CD4-positive, alpha-beta T cell treated with Interferon alpha-2 for 1 hour (primary cell): ENCODE measurements at places on chromosomes 13 and 19.

DNA sequence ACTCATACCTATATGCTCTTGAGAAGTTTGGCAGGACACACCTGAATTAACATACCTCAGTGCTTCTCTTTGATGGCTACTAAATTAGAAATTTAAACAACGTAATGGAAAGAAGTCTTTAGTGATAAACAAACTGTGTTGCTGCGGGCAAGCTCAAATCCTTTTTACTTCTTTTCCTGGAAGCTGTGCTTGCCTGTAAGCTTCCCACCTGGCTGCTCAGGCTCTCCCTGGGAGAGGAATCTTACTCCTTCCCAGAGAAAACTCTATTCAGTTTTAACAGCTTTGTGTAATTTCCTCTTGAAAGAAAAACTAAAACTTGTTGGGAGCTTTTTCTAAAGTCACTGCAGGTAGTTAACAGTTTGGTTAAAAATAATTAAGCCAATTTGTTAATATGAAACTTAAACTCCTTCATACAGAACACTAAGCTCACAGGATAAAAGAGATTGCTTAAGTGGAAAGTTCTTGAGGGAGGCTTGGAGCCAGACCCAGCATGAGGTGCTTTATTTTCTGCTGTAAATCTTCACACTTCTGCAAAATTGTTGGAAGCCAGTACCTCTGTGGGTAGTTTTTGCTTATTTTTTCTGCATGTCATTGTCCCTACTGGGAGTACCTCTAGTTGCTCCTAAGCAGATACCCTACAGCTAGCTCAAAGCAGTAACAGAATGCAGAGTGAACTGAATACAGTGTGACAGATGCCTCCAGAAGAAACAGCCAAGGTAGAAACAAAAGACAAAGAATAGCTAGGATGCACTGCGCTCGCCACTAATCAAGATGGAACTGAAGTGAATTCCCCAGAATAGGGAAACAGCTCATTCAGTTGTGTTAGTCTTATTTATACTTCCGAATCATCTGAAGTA, 1253.0 kb downstream of the PCDH17 start:
- no peak for DNase-seq

- no peak for DNase-seq
These were observed 75.2 kb downstream of the KL start for GRCh38 chr13:33091415-33091774.

GRCh38 chr13:43200307-43200706, 176.9 kb downstream of the DNAJC15 start:
- DNase-seq = no peak

DNA sequence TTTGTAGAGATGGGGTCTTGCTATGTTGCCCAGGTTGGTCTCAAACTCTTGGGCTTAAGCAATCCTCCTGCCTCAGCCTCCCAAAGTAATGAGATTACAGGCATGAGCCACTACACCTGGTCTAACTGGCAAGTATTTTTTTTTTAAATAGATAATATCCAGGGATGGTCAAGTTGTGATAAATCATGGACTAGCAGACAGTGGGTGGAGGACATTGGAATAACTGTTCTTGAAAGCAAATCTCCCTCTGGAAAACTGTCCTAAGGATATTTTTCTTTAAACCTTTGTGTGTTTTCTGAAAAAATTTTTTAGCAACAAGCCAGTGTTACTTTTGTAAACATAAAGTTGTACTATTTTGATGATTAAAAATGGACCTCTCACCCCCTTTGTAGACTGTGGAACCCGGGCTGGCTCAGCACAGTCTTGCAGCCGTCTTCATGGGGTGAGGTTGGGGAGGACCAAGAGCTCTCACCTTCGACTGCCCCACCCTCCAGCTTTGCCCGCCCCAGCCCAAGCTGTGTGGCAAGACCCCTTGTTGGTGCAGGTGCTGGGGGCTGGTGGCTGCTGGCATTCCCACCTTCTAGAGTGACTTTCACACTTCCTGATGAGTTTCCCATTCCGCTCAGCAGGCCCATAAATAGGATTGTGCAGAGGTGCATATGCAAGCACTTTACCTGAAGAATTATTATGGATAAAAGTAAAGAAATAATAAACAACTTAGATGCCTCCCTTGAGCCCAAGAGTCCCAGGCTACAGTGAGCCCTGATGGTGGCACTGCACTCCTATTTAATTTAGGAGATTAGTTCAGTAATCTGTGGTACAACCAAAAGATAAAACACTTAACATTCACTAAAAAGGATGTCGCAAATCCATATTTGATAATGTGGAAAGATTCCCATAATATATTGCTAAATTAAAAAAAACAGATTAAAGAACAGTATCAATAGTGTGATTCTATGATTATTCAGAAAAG, 107.3 kb downstream of the GADD45B start:
- DNase-seq = no peak

DNA sequence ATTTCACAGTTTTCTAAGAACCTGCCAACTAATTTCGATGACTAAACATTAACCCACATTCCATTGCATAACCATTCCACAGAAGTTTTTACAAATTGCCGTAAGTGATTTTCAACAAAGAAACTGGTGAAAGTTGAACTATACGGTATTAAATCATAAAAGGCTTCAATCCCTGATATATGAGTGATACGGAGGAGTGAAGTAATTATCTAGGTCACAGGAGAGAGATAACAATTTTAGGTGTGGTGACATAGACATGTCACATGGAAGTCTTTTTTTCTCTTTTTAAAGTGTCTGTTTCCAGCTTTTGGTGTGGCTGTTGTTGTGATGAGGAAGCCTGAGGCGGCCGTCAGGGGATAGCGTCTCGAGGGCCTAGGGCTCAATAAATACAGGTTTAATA, 29.4 kb downstream of the TBC1D4 start:
- no peak for DNase-seq

- DNase-seq = peak; percentile 41
These were observed 4.7 kb downstream of the ALOX5AP start for GRCh38 chr13:30739761-30740642.

- peak; percentile 68 for DNase-seq
These were observed 2.3 kb upstream of the STRN4 start for GRCh38 chr19:46748325-46749109.

- DNase-seq = no peak
These were observed 686 bp upstream of the RNF126 start for GRCh38 chr19:663682-664117.

GRCh38 chr19:9956956-9957355, 20.6 kb upstream of the OLFM2 start:
- no peak for DNase-seq

- DNase-seq = no peak
These were observed 6.8 kb downstream of the F2RL3 start for GRCh38 chr19:16895467-16896145.

DNA sequence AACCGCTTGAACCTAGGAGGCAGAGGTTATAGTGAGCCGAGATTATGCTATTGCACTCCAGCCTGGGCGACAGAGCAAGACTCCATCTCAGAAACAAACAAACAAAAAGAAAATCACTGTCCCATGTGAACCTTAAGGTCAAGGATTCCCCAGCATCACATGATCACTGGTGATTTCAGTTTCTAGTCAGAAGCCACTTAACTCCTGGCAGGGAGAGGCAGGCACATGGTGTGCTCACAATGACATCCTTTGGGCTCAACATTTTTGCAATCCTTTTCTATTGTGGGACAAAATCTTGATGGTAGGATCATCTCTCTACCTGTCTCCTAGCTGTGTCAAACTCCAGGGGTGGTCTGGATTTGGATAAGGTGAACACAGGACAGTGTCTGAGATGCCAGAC, 12.1 kb downstream of the AKAP8 start:
- DNase-seq = no peak

- DNase-seq = no peak
These were observed 120.5 kb upstream of the SPACA7 start for GRCh38 chr13:112255550-112256120.

- DNase-seq = no peak
These were observed 281.3 kb downstream of the KLF5 start for GRCh38 chr13:73340069-73340468.

GRCh38 chr13:55245005-55245644, 1895.6 kb upstream of the PRR20A start:
- no peak for DNase-seq

DNA sequence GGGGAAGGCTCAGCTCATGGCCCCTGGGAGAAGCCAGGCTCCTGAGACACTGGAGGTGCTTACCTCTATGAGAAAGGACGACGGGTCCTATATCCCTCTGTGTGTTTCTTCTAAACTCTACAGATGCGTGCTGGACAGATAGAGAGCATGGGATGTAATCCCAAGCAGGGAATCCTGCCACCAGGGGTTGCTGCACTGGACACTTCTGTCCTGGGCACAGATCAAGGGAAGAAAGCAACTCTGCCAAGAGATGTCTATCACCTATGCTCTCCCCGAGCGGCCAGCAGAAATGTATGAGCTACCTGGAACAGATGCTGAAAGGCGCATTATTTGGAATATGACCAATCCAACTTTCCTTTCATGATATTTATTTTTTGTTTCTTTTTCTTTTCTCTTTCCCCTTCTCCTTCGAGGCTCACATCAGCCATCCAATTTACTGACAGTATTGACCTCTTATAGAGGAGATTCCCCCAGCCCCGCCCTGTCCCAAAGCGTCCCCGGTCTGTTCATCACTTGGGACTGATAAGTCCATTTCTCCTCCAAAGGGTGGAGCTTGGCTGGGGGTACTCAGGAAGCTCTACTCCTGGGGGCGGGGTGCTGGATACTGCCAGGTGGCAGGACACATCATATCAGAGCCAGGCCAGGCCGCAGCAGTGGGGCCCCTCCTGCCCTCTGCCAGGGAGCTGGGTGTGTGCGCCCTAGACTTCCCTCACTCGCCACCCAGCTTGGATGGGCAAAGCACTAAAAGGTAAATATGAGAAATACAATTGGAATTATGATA, 34.2 kb downstream of the TSHZ3 start:
- no peak for DNase-seq

- DNase-seq = no peak
These were observed 53.2 kb upstream of the GAS6 start for GRCh38 chr13:113917096-113917495.

DNA sequence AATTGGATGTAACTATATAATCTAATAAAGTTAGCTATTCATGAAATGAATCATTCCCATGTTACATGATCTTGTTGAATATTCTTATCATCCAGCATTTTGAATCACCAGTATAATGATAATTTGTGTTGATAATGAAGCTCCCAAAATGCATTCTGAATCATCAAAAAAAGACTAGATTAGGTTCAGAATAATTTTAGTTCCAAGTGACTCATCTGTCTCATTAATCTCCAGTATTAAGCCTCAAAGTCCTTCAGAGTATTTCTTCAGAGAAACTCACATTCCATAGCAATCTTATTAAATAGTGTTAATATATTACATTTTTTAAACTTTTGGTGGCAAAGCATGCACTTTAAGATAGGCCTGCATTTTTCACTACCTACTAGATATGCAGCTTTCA, 207.5 kb downstream of the SLITRK5 start:
- DNase-seq = no peak

DNA sequence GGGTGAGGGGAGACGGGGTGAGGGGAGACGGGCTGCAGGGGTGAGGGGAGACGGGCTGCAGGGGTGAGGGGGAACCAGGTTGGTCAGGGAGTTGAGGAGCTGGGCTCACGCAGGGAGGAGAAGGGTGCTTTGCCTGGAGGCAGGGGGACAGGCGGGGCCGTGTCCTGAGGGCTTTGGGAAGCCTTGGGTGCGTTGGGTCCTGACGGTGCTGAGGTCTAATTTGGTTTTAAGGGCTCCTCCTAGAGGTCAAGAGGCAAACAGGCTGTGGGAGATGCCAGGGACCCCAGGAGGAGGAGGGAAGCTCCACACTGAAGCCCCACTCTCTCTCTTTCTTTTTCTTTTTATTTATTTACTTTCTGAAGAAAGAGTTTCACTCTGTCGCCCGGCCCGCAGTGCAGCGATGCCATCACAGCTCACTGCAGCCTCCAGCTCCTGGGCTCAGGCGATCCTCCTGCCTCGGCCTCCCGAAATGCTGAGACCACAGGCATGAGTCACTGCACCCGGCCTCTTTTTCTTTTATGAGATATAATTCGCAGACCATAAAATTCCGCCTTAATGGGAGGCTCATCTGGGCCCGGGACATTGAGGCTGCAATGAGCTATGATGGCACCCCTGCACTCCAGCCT, 9.3 kb upstream of the MISP start:
- DNase-seq = no peak

DNA sequence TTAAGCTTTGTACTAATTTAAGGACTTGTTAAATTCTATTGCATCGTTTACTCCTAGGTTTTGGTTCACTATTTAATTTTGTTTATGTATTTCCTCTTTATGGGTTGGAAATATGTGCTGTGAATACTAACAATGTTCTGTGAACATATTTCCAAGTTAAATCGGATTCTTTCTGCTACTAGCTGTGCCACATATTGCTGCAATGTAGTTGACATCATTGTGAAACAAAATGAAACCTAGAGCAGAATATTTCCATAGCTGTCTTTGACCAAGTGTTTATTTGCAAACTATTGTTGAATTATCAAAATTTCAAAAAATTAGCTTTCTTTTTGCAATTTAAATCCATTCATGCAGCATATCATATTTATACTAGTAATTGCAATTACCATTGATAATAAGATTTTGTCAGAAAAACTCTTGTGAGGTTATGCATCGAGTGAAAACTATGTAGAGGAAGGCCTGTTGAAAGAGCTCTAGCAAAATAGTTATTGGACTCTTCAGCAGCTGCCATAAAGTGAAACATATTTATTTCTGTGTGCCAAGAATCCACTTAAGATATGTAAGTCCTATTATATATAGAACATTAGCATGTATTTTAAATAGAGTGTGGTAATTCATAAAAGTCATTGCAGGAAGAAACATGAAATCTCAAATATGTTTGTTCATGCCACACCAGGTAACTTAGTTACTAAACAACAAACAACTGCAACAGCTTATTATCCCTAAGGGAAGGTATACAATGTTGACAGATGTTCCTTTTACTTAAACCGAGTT, 575.1 kb downstream of the SLITRK6 start:
- DNase-seq = no peak

- peak; percentile 46 for DNase-seq
These were observed 15.1 kb downstream of the CC2D1A start for GRCh38 chr19:13920940-13921747.

GRCh38 chr13:40172149-40172591, 494.3 kb downstream of the FOXO1 start:
- DNase-seq = no peak

DNA sequence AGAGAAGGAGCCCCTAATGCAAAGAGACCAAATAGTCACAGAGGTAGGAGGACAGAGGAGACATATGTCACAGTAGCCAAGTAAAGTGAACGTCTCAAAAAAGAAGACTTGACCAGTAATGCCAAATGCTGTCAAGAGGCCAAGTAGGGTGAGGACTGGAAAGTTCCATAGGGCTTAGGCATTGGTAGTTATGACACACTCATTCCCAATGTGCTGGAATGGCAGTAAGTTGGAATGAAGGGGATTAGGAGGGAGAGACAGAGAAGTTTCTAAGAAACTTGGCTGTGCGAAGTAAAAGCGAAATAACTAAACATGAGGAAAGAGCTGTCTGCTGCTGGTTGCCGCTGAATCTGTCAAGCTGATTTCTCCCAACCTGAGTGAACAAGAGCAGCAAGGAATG, 14.9 kb upstream of the FRY start:
- DNase-seq = no peak
